ENCODE measurements at places on chromosomes 12 and 14.

DNA sequence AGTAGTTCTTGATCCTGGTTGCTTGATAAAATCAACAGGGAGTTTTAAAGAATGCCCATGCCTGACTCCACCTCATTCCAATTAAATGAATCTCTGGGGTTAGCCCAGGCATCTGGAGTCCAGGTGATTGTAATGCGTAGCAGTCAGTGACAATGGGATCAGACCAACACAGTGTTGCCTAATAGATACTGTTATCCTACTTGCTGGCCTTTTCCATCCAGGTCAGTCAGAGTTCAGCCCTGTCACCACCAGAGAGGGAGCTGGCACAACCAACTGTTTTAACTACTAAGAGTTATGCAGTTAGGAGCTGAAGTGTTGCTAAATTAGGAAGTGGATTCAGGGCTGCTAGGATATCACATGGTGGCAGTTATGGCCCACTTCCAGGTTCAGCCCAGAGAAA is 107.1 kb downstream of the GPR135 start:
- DNase-seq = no peak

GRCh38 chr14:79376557-79376956 is 834.7 kb downstream of the DIO2 start:
- DNase-seq = no peak

GRCh38 chr14:52327374-52328226 is 13.5 kb downstream of the PTGER2 start:
- DNase-seq = peak; percentile 2

GRCh38 chr14:95341115-95341514 is 21.4 kb upstream of the CLMN start:
- DNase-seq = no peak

GRCh38 chr12:72586456-72586855 is 314.3 kb downstream of the TRHDE start:
- DNase-seq = no peak

DNA sequence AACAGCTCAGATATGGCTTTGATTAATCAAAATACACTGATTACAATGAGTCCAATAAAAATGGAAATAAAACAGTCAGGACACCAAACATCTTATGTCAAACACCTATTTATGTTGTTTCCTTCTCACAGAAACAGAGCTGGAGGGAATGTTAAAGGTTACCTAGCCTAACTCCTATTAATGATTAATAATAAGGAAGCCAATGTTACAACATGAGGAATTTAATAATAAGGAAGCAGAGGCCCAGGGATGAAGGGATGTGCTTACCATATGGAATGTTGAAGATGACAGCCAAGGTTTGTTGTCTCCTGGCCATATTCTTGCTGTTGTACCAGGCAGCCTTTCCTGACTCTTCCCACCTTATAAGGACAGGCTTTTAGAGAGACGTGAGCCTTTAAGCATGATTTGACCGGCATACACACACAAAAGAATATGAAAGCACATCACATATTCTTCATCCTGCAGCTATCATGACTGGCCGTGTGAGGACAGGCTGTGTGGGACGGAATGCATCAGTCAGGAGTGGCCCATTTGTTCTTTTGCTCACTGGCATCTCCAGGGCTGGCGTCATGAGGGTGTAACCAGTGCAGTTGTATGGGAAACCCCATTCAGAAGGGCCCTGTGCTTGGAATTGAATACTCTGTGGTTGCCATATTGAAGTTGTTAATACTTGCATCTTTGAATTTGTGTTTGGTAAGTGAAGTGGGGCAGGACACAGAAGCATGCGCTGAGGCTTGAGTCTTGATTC is 3.1 kb upstream of the GPRC5D start:
- no peak for DNase-seq

DNA sequence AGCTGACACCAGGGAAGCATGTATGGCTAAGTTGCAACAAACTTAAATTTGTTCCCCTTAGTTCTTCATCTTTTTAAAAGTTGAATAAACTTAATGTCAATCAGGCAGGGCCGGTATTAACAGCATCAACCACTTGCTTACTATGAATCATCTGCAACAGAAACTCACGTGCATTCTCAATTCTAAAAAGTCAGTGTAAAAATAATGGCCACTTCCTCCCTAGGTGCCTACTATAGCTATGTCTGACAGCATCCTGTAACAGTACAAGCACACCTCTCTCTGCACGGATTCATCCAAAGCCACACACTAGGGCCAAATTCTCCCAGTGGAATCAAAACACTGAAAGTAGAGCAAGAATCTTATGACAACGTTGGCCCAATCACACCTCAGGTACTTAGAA is 48.6 kb downstream of the PPP1R36 start:
- no peak for DNase-seq

DNA sequence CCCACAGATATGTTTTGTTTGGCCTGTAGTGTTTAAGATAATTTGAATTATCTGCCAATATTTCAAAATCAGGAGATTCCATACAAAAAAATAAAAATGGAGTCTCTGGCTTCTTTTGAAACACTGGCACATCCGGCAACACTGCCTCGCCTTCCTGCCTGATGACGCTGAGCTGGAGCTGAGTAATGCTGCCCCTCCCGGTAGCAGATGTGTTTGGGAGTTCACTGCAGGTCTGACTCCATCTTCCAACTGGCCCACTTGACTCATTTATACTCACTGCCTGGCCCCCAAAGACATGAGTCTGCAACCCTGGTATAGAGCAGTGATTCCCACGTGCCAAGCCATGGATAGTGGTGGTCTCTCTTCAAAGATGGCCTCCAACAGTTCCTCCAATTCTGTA is 7.4 kb downstream of the CIT start:
- DNase-seq = no peak

- DNase-seq = peak; percentile 62
These were observed 23.0 kb downstream of the MVK start for GRCh38 chr12:109596418-109597244.

DNA sequence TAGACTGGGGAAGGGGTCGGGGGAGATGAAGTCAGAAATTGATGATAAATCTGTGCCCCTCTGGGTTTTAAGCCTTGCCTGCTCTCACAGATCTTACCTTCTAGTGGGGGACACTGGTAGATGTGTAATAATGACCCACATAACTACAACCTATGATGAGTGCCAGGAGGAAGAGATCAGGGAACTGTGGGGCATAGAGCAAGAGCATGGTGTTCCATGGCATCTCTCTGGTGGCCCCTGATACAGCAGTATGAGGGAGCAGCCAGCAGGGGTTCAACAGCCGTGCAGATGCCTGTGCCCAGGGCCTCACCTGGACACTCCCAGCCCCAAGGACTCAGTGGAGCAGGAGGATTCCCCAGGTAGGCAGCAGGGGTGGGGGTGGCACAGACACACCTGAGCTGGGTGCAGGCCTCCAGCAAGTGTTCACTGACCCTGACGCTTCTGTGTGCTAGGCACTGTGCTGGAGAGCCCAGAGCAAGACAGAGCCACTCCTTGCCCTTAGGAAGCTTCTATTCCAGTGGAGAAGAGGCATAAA is 5.0 kb downstream of the ACACB start:
- DNase-seq = no peak

DNA sequence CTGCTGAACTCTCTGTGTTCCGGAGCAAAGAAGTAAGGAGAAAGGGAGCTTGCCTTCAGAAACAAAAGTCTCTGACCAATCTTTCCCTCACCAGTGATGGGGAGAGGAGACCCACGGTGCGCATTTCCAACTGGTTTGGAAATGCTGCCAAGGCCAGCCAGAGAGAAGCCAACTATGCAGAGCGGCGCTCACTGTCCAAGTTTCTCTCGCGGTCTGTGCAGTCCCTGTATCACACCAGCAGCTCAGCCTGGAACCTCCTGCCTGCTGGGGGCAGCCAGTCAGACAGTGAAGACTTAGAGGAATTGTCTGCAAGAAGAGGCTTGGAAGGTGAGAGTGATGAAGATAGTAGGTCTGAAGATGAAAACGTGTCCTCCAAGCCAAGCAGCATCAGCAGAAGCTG is 206.2 kb downstream of the NAV3 start:
- DNase-seq = no peak

DNA sequence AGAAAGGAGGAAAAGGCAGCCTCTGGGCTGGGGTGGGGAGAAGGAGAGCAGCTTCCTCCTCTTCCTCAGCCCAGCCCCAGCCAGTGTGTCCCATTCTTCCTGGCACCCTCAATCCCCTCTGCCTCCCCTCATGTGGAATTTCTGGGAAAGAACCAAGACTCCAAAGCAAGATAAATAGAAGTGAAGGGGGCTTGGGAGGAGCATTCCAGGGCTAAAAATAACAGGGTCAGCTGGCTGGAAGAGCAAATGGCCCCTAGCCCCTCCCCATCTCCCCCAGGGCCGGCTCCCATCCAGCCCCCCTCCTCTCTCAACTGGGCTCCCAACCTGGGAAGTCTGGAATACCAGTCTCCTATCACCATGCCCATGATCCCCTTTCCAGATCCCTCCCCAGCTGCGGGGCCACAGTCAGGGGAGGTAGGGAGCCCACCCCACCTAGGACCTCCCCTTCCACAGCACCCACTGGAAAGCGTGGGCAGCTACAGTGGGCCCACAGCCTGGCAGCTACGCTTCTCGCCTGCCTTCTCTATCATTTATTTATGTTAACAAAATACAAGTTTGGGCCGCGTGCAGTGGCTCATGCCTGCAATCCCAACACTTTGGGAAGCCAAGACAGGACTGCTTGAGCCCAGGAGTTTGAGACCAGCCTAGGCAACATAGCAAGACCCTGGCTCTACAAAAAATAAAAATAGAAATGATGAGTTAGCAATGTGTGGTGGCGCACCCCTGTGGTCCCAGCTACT is 88.3 kb downstream of the IRF2BPL start:
- DNase-seq = no peak

DNA sequence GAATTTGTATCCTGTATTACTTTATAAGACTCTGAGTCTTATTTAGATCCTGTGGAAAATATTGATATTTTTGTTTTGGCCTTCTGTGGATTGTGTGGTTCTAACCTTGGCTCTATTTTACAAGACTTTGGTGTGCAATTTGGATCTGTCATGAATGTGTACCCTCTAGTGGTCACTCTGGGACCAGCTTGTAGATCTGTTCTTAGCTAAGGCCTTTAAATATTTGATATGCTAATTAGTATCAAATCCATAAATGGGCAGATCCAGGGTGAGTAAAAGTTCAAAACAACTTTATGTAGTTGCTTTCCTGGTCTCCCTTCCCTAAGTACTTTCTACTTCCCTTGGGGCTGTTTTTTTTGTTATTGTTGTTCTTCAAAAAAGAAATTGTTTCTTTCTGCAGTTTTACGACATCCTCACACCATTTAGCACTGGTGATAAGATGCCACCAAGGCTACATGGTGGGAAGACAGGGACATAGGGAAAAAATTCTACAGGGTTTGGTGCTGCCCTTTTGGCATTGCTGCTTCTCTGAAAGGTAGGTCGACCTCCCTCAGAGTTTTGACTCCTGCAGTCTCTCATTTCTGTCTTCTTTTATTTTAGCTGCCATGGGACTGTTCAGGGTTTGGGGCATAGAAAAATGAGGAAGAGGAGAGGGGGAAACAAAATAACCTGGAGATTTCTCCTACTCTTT is 238.5 kb downstream of the GPHN start:
- DNase-seq = no peak

- DNase-seq = no peak
These were observed 157.5 kb upstream of the LRIG3 start for GRCh38 chr12:59077575-59078426.

DNA sequence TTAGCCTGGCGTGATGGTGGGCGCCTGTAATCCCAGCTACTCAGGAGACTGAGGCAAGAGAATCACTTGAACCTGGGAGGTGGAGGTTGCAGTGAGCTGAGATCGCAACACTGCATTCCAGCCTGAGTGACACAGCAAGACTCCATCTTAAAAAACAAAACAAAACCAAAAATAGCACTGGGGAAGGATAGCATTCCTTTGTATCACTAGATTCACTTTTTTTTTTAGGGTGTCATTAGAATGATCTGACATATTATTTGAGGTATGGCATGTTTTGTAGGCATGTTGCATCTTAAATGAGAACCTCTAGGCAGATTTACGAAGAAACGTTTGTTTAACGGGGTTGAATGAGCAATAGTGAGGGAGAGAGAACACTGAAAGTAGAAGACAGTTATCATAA is 16.8 kb upstream of the FAR2 start:
- no peak for DNase-seq

GRCh38 chr14:63562405-63562804 is 19.2 kb upstream of the PPP2R5E start:
- no peak for DNase-seq
